ENCODE measurements at places on chromosomes 6 and 20.

GRCh38 chr6:43887906-43888683 lies 118.1 kb downstream of the VEGFA start:
- no peak for DNase-seq

DNA sequence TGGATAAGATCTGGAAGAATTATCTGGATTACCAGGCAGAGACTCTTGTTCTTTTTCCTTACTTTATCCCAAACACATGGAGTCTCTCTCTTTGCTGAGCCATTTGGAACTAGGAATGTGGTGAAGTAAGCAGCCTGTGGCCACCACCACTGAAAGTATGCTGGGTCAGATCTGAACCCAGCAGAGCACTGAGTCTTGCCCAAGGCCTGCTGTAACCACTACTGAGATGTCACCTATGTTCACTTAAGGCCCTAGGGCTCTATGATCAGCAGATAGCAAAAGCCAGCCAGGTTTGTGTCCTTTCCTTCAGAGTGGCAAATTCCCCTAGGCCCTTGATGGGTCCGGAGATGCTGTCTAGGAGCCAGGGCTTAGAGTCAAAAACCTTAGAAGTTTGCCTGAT lies 103.3 kb upstream of the PLN start:
- DNase-seq = no peak

DNA sequence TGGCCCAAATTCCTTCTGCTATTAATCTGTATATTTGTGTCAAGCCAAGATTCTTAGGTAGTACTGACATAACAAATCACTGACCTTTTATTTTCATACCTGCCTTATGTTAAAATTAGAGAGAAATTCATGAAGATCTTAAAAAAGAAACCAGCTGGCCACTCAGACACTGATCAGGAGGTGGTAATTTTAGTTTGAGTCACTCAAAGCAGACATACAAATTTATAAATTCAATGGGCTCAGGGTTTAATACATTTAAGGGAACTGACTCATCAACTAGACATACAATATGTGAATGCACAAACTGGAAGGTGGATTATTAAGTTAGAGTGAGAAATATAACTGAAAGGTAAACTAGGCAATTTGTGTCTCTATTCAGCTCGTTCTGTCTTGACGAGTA lies 711.9 kb upstream of the EYS start:
- no peak for DNase-seq

DNA sequence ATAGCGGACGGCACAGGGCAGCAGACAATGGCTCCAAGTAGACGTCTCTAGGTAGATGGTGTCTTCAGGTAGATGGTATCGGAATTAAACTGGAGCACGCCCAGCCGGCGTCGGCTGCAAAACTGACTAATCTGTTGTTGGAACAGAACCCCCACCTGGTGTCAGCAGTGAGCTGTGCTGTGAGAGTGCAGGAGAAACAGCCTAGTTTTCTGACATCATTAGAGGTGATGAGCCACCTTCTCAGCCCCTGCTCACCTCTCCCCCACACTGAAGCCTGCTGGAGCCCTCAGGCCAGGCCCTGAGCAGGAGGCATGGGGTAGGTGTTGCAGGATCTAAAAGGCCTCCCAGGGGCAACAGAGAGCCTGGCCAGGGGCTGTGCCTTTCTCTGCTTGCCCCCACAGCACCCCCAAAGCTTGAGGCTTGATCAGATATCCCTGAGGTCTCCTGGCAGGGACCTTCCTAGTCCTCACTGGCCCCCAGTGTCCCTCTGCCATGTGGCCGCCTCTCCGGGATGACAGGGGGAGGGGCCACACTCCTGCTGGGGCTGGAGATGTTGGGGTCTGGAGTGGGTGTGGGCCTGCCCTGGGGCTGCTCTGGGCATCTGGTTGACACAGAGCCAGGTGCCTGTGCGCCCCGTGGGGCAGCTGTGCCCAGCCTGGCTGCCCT lies 6.9 kb upstream of the HELZ2 start:
- DNase-seq = peak; percentile 18

- no peak for DNase-seq
These were observed 14.2 kb upstream of the ZNFX1 start for GRCh38 chr20:49292010-49292409.

- DNase-seq = no peak
These were observed 21.0 kb upstream of the IYD start for GRCh38 chr6:150347845-150348244.

- no peak for DNase-seq
These were observed 75.3 kb downstream of the ERMARD start for GRCh38 chr6:169826697-169827096.

DNA sequence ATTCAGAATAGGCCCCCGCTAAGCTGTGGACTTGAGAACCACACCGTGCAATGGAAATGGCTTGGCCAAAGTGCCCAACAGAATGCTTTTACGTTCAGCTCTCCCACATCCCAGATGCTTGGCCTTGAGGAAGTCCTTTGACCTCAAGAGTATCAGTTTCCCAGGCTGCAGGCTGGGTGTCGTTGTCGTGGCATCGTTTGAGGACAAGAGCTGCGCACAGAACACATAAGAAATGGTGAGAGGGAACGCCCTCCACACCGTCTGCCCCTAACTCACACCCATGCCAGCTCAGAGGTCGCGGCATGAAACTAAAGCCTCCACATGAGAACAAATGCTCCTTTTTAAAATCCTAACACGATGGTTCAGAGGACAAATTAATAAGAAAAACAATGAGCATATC lies 37.0 kb downstream of the NFATC2 start:
- no peak for DNase-seq

GRCh38 chr6:34696189-34696738 lies 303 bp downstream of the ILRUN start:
- no peak for DNase-seq

DNA sequence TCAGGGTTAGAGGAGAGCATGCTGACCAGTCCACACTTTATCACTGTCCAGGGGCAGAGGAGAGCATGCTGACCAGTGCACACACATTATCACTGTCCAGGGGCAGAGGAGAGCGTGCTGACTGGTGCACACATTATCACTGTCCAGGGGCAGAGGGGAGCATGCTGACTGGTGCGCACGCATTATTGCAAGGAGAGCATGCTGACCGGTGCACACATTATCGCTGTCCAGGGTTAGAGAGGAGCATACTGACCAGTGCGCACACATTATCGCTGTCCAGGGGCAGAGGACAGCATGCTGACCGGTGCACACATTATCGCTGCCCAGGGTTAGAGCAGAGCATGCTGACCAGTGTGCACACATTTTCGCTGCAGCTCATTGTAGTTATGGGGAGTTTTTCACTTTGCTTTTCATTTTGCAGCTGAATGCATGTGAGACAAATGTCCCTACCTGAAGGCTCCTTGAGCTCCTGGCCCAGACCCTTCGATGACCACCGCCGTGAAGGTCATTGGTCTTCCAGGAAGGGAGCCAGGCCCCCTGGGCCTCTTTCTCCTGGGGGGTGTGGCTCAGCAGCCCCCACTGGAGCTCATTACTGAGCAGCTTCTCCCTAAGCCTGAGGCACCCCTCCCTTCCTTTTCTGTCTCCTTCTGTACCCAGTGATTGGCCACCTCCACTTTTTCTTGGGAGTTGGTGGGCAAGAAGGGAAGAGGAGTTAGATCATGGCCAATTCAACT lies 178.8 kb upstream of the AFDN start:
- DNase-seq = no peak

- no peak for DNase-seq
These were observed 91.6 kb upstream of the RIPOR2 start for GRCh38 chr6:25027221-25027916.

DNA sequence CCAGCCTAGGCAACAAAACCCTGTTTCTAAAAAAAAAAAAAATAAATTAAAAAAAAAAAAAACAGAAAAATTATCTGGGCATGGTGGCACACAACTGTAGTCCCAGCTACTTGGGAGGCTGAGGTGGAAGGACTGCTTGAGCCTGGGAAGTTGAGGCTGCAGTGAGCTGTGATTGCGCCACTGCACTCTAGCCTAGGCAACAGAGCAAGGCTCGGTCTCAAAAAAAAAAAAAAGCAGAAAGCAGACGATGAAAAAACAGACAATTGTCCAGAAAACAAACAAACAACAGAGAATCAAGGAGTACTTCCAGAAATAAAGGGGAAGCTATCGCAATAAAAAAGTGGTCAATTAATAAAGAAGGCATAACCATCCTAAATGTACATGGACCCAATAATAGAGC lies 229.4 kb downstream of the GMDS start:
- no peak for DNase-seq

- no peak for DNase-seq
These were observed 112.0 kb upstream of the SRSF6 start for GRCh38 chr20:43345676-43346075.

GRCh38 chr20:48717095-48717672 lies 110.6 kb downstream of the PREX1 start:
- no peak for DNase-seq

DNA sequence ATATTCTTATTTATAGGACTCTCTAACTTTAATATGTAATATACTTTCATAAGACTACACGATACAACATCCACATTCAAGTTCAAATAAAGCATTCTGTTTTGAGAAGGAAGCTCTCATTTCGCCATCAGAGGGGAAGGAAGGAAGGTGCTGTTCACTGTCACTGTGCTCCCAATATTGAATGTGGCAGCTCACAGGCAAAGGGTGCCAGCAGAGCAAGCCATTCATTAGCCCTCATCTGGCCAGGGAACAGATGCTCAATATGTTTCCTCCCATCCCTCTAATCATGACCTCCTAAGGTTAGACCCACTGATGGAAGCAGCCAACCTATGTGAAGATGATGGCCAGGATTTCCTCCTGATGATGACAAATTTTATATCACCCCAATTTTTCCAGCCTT lies 154.4 kb downstream of the DST start:
- no peak for DNase-seq
